ENCODE measurements at places on chromosomes 2 and 18.

DNA sequence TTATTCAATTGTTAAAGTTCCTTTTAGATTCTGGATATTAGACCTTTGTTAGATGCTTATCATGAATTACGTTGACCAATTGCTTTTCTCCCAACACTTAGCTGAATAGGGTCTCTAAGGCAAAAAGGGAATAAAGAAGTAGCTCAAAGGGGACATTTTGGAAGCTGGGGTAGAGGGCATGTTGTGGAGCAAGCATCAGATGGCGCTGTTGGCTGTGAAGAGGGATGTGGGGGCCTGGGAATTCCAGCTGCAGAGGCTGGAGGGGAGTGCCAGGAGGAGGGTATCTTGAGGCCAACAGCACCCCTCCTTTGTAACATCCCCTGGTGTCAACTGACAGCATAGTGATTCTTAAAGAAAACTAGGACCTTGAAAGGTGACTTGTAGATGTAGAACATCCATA lies 198.2 kb downstream of the ADCYAP1 start:
- DNase-seq: no peak

DNA sequence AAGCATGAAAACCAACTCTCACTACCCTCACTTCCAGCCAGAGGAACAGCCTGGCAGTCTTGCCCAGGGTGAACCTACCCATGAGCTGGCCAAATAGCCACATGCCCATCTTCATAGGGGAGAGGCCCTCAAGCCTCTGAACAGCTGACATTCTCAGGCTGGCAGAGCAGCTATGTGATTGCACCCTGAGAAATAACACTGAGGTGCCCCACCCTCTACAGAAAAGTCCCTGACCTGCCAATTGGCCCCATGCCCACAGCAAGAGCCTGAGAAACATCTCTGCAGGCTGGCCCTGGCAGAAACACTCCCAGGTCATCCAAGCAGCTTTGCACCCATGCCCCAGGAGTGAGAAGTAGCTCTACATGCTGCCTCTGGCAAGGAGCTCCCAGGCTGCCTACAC lies 127.4 kb upstream of the OTX1 start:
- DNase-seq: no peak

DNA sequence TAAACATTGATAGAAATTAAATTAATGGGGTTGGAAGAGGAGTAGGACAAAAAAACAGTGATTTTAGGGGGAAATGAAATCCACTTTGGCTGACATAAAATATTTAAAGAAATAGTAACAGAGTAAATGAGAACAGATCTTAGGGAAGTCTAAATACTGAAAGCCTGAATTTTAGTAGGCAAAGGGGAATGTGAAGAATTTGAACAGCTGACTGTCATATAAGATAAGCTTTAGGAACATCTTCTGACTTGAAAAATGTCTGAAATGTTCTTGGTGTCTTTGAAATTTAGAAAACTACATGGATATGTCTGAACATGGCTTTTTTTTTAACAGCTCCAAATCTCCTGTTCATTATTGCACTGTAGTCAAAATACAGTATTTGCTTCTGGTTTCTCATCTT lies 150.3 kb downstream of the CALCRL start:
- DNase-seq: no peak

DNA sequence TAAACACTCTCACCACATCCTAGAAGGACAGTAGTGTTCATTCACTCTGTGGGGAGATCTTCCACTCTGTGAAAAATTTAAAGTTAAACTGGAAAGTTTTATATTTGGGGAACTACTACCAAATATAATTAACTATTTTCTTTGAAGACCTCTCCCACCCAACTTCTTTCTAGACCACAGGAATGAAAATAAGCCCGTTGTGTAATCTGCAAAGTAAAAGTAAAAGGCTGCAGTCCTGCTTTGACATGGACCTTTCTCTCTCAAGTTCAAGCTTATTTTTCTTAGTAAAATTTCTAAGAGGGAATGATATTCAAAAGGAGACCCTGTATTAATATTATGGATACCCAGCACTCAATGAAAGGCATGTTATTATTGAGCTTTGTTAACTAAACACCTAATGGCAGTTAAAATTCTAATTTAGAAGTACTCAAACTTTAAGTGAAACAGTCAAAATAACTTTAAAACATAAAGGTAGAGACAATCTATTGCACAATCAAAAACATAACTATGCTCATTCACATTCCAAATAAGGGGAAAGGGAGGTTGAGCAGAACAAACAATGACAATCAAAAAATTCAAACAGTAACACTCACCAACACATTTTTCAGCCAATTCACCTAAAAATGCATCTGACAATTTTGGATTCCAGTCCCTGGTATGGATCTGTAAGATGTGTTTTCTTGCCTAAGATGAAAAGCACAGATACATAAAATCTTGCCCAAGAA lies 98.5 kb downstream of the ATAD2B start:
- DNase-seq: no peak

DNA sequence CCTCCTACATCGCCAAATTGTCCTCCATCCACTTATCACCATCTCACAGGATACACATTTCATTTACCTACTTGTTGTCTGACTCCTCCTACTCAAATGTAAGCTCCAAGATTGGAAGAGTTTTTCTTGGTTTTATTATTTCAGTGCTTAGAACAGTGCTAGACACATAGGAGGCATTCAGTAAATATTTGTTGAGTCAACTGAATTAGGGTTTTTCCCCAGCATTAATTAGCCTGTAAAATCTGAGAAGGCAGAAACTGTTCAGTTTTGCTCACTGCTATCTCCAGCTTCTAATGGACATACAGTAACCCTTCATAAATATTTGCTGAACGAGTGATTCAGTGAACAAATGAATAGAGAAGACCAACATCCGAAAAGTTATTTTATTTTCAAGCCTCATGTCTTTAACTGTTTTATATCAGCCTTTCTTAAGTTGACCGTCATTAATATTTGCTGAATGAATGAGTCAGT lies 800 bp downstream of the TTC21B start:
- no peak for DNase-seq

DNA sequence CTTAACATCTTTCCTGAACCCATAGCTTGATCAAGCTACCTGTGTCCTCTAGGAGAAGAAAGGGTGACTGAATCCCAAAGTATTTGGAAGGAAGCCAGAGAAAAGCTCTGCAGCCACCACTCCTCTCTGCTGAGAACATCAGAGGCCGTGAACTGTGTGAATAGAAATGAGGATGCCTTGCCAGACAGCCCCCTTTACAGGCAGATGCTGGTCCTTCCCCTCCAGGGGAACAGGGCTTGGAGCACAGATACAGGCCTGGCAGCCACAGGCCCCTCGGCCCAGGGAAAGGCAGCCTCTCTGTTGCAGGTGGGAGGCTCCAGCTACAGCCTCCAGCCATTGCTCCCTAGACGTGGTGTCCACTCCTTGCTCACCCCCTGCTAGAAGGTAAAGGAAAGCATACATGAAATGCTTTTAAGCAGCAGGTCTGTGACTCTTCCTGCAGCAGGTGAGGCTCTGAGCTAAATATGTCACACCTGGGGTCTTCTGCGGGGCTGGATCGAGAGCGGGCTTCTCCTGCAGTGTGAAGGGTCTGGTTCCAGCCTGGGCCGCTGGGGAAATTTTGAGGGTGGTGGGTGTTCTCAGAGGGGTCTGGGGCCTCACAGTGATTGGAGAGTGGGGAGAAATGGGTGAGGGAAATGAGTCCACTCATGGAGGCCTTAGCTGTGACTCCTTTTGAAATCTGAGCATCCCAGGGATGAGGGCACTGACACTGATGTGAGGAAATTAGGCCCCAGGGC lies 234.0 kb downstream of the KLHL29 start:
- no peak for DNase-seq

DNA sequence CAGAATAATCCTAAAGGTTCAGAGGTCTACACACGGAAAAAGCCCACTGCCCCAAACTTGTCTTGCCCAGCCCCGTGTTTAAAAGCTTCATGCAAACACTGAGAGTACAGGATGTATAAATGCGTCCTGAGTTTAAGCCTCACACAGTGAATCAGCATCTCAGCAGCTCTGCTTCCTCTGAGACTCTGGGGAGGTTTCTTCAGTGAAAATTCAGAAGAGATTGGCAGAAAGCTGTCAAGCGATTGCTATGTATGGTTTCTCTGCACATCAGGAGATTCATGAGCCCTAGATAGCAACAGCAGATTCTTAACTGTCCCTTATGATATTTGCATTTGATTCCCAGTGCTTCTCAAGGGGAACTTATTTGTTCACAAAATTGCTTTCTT lies 27.1 kb downstream of the CRACDL start:
- no peak for DNase-seq

DNA sequence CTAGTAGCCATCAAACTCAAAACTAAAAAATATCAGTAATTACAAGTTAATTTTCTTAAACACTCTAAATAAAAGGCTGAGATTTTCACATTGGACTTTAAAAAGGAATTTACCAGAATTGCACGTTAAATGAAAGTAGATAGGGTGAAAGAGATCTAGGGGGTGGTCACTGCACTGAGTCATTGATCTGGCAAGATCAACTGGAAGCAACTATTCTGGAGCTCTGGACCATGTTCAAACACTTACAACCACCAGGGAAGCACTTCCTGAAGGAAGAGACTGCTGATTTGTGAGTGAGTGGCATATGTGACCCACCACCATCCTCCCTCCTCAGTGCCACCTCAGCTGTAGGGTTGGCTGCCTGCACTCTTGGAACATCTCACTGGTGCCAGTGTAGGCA lies 111.8 kb downstream of the UGGT1 start:
- DNase-seq: no peak

GRCh38 chr18:74520096-74520833 lies 14.0 kb upstream of the CNDP1 start:
- no peak for DNase-seq

DNA sequence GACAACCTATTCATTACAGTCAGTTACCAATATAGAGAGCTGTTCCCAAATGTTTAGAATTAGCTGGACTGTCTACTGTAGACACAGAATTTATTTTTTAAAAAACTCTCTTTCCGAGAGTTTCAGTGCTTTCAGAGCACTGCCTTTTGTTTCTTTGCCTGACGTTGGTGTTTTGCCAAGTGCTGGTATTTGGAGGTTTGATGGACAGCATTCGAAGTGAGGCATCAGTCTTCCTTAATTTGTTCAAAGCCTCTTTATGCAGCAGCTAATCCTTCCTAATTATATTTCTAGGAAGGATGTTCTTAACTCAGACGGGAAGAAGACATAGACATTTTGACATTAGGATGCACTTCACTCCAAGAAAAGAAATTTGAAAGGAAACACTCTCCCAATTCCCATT lies 83.2 kb downstream of the LTBP1 start:
- no peak for DNase-seq

- DNase-seq: no peak
Measured at GRCh38 chr18:2256577-2256976, 314.7 kb downstream of the METTL4 start.

- DNase-seq: no peak
Measured at GRCh38 chr18:68436485-68436884, 278.4 kb downstream of the TMX3 start.

- no peak for DNase-seq
Measured at GRCh38 chr2:207101984-207102383, 63.8 kb downstream of the KLF7 start.

DNA sequence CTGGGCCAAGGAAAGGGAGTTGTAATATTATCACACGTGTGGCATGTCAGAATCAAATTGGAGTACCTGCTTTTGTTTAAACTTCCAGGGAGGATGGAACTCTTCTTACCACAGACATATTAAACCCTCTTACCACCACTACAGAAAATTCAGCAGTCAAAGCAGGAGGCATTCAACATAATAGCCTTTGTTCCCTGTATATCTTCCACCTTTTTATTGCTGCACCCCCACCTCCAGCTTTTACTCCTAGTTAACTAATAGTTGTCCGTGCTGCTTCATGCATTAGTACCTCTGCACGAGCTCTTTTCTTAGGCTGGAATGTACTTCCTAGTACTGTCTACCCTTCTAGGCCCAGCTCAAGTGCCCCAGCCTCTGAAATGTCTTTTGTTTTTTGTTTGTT lies 14.9 kb upstream of the NR4A2 start:
- no peak for DNase-seq

DNA sequence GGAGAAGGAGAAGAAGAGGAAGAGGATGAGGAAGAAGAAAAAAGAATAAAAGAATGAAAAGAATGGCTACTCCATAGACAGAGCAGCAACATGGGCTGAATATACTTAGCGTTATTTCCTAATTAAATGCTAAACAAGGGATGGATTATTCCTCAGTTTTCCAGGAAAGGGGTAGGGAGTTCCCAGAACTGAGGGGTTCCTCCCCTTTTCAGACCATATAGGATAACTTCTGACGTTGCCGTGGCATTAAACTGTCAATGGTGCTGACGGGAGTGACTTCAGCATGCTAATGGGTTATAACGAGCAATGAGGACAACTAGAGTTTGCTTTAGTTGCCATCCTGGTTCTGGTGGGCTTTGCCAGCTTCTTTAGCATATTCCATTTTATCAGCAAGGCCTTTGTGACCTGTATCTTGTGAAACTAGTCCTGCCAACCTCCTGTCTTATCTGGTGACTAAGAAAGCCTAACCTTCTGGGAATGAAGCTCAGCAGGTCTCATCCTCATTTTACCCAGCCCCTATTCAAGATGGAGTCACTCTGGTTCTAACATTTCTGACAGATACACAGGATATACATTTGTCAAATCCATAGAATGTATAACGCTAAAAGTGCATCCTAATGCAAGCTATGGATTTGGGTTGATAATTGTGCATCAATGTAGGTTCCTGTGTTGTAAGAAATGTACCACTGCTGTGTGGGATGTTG lies 152.3 kb downstream of the MAIP1 start:
- no peak for DNase-seq

DNA sequence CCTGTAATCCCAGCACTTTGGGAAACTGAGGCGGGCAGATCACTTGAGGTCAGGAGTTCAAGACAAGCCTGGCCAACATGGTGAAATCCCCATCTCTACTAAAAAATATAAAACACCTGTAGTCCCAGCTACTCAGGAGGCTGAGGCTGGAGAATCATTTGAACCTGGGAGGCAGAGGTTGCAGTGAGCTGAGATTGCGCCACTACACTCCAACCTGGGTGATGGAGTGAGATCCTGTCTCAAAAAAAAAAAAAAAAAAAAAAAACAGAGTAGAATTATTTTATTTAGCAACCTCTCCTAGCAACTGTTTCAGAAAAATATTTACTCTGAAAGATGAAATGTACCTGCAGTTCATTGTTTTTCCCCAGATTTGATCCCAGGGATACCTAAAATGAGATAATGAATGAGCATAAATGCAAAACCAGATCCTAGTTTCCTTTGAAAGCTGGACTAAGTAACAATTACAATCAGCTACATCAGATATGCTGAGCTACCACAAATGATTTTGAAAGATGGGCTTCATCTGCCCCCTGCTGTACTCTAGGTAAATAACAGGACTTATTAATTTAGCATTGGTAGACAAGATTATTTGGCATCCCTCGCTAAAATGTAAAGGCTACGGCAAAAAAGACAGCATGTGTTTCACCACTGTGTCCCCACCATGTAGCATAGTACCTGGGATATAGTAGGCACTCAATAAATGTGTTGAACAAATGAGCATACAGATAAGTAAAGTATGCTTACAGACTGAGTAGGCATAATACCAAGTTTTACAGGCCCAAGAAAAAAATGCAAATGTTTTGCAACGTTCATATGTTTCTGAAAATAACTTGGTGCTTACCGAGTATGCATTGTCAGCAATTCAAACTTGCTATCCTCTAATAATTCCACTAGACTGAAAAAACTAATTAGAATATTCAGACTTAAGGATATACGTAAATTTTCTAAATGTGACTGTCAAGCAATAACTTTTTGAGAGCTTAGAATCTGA lies 102.5 kb downstream of the ATL2 start:
- peak; percentile 70 for DNase-seq
